Caudate nucleus (tissue), 63 donors: ENCODE measurements at places on chromosomes 16 and 17.

GRCh38 chr16:1812732-1813163, 13.9 kb downstream of the HAGH start:
- DNase-seq = peak; percentile 7

- DNase-seq = no peak
These were observed 42.0 kb downstream of the RPA1 start for GRCh38 chr17:1871756-1872155.

DNA sequence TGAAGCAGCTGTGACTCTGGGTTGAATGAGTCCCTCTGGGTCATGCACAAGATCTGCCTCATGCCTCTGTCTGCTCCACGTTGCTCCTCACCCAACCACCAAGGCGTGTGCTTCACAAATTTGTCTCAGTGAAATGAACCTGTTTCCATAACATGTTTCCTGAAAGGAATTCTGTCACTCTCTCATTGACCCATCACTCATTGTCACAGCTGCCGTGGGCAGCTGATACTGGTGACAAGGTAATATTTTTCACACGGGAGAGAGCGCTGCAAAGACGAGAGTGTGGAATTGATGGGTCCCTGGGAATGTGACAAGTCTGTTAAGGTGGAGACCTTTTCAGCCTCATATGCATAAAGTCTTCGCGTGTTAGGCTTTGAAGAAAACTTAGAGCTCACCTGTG, 391.4 kb downstream of the CPPED1 start:
- no peak for DNase-seq

DNA sequence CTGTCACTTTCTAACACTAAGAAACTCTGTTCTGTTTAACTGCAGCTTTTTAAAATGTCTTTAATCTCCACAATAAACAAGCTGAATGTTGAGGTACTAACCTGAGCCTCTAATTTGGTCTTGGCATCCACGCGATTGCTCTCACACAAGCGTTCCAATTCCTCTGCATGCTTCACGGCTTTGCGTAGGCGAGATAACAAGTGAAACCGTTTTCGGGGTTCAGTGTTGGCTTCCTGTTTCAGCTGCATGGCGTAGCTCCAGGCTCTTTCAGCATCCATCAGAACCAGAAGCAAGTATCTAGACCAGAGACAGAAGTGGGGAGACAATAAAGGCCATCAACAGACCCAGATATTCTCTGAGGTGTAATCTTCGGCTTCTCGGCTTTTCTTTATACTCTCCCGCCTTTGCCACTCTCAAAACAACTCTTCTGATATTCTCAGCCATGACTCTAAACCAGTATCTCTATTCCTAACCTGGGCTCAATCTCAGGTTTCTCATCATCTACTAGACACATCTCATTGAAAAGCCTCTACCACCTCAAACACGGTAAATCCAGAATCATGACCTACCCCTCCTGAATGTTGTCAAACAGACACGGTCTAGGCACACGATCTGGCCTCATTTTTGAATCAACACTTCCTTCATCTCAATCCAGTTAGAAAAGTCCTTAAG, 8.3 kb downstream of the SRP68 start:
- DNase-seq = no peak

- no peak for DNase-seq
These were observed 88.2 kb downstream of the IRF8 start for GRCh38 chr16:85986931-85987749.

DNA sequence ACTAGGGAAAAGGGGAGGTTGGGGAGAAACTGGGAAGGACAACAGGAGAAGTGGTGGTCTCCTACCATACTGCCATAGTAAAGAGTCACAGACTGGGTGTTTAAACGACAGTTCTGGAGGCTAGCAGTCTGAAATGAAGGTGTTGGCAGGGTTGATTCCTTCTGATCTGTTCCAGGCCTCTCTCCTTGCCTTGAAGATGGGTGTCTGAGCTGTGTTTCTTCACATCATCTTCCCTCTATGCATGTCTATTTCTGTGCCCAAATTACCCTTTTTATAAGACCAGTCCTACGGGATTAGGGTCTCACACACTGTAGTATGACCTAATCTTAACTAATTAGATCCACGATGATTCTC, 79.8 kb upstream of the TMEM97 start:
- no peak for DNase-seq

DNA sequence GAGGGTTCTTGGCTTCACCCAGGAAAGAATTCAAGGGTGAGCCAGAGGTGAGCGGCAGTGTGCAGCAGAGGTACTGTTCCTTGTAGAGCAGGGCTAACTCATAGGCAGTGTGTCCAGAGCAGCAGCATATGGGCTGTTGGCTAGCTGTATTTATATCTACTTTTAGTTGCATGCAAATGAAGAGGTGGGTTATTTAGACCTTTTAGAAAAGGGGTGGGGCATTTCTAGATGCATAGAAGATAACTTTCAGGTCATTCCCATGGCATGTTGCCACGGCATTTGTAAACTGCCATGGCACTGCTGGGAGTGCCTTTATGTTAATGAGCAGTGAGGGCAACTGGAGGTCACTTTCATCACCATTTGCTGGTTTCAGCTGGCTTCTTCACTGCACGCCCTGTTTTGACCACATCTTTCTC, 141.0 kb downstream of the STX8 start:
- DNase-seq = no peak

GRCh38 chr16:76577003-76577402, 299.8 kb downstream of the CNTNAP4 start:
- no peak for DNase-seq

DNA sequence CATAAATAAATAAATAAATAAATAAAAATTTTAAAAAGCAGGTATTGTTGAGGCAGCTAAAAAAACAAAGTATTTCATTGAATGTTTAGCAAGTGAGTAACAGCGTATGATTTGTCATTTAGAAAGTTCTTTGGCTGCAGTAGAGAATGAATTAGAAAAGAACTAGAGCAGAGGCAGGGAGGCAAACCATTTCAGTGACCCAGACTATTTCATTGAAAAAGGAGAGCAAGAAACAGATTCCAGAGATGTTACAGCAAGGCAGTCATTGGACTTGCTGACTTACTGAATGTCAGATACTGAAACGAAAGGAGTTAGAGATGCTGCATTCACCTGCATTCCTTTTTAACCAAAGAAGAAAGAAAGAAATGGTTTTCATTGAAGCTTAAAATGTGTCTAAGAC, 105.5 kb upstream of the HLF start:
- no peak for DNase-seq
